Activated naive CD8-positive, alpha-beta T cell treated with anti-CD3 and anti-CD28 coated beads, Interleukin-2, amount 10 ng/mL, durations not matched to agents 7 days and 5 days (primary cell): ENCODE measurements at places on chromosomes 3 and 15.
A peak's percentile ranks its signal among the peaks of the same experiment; 100 is the strongest.

GRCh38 chr3:60101621-60102020 is 1051.8 kb upstream of the CFAP20DC start:
- DNase-seq = no peak

- no peak for DNase-seq
These were observed 11.9 kb downstream of the ABI3BP start for GRCh38 chr3:100981164-100981911.

DNA sequence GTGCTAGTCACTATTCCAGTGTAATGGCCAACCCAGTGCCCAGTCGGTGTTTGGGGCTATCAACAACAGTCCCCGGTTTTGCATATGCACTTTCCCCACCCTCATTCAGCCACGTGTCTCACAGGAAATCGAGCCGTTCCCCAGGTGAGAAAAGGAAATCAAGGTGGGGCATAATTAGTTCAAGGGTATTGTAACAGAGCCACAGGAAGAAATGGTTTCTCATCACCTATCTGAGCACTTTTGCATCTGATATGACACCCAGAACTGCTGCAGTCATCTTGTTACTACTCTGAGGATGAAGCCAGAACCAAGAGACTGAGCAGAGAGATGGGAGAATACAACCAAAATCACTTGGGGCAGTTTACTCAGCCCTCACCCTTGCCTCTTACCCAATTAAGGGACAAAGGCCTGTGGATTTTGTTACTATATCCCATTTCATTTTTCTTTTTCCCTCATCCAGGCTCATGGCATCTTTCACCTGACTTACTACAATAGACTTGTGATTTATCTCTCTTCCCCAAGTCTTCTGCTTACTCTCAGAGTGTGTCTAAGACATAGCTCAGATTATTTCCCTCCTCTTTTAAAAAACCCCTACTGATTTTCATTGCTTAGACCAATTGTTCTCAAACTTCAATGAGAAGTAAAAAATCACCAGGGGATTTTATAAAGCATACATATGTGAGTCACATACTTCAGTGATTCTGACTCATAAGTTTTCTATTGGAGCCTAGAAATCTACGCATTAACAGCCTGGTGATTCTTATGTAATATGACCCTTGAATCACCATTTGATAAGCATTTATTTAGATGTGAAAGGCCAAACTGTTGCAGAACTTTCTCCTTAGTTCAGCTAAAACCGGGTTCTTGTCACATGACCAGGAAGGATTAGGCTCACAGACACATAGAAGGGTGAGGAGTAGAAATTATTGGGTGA is 40.5 kb downstream of the TRAT1 start:
- DNase-seq = no peak

DNA sequence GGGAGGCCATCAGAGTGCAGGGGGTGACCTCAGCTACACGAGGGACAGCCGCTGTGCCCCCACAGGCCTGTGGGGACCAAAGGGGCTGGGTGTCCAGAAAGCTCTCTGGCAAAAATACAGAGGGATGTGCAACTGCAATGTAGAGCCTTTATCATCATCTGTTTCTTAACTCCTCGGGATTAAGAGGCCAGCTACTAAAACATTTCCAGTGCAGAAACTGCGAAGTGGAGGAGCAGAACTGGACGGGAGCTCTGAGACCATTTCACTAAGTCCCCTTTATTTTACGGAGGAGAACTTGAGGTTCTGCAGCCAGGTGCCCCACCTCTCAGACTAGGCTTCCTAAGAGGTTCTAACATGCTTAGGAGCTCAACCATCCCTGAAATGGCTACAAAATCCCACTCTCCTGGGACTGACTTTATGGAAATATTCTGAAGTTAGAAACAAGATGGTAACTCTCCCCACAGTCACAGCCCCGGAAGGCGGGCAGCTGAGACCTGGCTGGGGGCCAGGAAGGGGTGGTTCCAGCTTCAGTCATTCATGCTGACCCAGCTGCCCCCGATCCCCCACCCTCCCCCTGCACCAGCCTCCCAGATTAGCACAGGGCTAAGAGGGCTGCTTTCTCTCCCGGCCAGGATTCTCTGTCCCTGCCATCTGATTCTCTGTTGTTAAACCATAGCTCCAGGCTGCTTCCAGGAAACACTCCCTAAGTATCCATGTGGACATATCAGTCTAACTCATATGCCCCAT is 40.3 kb downstream of the UMPS start:
- no peak for DNase-seq

DNA sequence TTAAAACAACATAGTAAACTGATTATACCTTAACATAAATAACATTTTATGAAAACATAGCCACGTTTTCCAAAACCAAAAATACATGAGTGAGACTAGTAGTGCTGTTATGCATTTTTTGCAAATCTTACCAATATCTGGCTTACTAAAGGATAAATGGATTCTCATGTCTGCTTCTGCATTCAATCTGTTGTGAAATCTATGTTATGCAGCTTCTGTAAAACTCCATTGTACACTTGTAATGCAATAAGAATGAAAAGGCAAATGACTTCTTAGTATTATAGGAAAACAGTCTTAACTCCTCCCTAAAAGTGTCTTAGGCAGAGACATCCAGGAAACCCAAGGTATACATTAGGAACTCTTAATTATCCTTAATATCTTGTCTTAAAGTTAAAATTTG is 330.9 kb upstream of the THBS1 start:
- DNase-seq = no peak

- DNase-seq = peak; percentile 68
These were observed 675 bp downstream of the RBM15B start for GRCh38 chr3:51391566-51392354.

DNA sequence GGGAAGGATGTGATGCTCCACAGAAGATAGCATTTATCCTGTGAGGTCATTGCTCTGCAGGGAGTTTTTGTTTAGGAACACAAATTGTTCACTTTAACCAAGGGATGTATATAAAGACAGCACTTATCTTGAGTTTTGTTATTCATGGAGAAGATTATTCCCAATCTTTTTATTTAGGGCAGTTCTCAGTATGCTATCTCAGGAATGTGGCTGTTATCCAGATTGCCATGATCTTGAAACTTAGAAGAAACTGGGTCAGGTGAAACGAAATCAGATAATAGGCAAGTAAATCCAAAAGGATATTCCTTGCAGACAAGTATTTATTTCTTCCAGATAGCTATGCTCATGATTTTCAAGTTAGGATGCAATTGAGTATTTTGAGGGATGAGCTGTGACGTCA is 19.3 kb upstream of the TMEM42 start:
- no peak for DNase-seq

GRCh38 chr3:48468329-48468731 is 21.8 kb downstream of the ATRIP start:
- DNase-seq = peak; percentile 31

- no peak for DNase-seq
These were observed 490.9 kb upstream of the ADAMTS9 start for GRCh38 chr3:65178703-65179102.

DNA sequence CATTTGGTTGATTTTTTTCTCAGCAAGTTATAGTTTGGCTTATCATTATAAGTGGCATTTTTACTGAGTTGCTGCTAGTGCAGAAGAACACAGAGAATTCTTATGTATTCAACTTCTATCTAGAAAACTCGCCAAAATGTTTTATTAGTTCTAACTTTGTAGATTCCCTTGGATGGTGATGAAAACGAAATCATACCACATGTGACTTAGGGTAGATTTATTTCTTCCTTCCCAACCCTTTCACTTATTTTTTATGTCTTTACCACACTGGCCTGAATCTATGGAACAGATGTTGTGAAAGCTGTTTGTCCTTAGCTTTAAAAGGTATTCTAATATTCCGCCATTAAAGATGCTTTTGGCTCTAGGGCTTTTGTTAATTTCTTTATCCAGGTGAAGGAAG is 503.3 kb upstream of the CFAP20DC start:
- DNase-seq = no peak

GRCh38 chr3:57512166-57512565 is 32.0 kb downstream of the DNAH12 start:
- no peak for DNase-seq

DNA sequence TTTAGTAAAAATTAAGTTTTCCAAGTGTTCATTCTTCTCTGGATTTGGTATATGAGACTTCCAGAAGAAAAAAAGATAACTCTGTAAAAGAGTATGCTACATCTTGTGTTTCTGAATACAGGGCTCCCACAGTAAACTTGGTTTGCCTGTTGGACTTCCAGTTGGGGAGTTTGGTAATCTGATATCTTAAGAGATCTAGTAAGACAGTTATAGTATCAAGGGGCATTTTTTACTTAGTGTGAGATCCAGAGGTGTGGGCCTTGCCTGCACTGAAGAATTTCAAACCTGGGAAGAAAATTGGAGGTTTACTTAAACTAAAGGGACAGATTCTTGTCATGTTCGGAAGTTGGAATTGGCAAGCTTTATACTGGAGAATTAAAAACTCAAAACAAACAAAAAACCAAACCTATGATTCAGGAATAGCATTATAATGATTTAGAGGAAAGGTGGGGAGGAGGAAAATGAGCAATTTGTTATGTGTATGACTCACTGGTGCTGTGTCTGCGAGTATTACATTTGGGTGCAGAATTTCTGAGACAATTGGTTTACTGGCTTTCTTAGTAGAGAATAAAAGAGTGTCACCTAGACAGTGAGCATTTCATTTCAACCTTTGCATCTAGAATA is 58.9 kb upstream of the ULK4 start:
- no peak for DNase-seq

DNA sequence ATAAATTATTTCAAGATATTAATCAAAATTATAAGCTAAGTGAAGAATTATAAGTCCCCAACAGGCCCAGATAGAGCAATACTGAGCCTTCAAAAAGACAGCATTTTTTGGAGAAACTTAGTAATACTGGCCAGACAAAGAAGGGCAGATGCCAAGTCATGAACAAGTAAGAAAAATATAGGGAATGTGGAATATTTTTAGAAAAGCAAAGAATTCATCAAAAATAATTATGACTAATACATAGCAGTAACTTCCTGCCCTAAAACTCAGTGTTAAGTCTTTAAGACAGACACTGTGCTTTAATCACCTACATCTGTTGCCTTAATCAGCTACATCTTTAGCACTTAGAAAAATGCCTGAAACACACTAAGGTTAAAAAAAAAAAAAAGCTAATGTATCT is 31.2 kb downstream of the DPH6 start:
- no peak for DNase-seq

GRCh38 chr3:25155652-25156471 is 272.2 kb upstream of the RARB start:
- DNase-seq = no peak

GRCh38 chr3:26657348-26657976 is 34.9 kb downstream of the LRRC3B start:
- no peak for DNase-seq

GRCh38 chr3:127740136-127740915 is 67.6 kb downstream of the ABTB1 start:
- DNase-seq = no peak

DNA sequence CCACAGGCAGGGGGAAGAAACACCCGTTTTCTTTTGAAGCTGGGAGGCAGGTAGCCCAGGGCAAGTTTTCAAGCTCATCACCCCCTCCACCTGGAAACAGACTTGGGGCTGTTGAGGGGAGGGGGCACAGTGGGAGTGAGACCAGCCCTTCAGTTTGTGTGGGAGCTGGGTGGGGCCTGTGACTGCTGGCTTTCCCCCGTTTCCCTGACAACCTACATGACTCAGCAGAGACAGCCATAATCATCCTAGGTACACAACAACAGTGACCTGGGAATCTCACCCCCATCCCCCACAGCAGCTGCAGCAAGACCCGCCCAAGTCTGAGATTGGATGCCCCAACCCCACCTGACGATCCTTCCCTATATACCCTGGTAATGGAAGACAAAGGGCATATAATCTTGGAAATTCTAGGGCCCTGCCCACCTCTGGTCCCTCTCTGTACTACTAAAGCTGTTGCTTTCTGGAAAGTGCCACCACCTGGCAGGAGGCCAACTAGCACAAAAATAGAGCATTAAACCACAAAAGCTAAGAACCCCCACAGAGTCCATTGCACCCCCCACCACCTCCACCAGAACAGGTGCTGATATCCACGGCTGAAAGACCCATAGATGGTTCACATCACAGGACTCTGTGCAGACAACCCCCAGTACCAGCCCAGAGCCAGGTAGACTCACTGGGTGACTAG is 422.2 kb upstream of the SGO1 start:
- no peak for DNase-seq

- no peak for DNase-seq
These were observed 14.5 kb downstream of the TIGIT start for GRCh38 chr3:114308377-114308776.

GRCh38 chr3:43796041-43796596 is 105.4 kb downstream of the ABHD5 start:
- DNase-seq = no peak

DNA sequence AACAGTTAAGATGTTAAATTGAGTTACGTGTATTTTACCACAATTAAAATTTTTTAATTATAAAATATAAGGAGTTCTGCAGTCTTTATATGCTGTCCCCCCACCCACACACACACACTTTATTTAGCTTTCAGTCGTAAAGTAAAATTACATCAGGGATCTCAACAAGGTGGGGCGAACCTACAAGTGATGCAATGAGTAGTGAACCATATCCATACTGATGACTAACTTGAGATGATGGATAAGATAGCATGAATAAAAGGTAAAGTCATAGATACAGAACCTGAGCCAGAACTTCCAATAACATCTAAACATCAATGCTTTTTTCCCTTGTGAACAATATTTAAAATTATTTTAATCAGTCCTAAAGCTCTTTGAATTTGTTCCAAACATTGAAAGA is 77.2 kb downstream of the VPS13C start:
- no peak for DNase-seq

DNA sequence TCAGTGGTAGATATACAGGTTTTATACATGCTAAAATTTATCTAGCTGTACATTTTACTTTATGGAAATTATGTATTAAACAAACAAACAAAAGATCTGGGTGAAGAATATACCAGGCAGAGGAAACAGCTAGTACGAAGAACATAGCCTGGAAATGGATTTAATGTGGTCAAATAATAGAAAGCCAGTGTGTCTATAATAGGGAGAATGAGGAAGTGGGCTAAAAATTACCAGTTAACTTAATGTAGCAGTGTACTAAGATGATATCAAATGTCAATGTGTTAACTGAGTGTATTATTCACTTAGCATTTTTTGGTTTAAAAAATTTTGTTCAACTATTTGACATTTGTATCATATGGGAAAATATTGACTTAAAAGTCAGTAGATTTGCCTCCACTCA is 22.8 kb upstream of the SLC15A2 start:
- no peak for DNase-seq

GRCh38 chr3:122538956-122539490 is 24.3 kb upstream of the KPNA1 start:
- DNase-seq = no peak

GRCh38 chr3:136617198-136617597 is 135.0 kb downstream of the STAG1 start:
- DNase-seq = no peak

DNA sequence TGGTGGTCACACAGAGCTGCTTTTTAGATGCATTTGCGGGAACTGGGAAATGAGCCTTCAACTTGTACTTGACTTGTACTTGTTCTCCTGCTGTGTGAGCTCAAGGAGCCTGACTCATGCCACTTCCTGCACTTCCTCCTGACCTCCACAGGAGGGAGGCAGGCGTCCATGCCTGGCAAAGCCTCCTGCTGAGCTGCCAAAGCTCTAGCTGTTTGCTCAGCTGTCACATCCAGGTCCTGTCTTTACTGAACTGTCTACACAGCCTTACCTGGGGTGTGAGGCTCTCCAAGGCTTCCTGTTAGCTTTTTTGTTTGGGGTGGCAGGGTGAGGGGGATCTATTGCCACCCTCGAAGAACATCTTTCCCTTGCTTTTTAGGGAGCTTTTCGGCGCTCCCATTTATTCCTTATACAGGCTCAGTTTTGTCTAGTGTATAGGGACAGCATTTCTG is 6.4 kb downstream of the THPO start:
- peak; percentile 63 for DNase-seq

- no peak for DNase-seq
These were observed 7.7 kb downstream of the RASL12 start for GRCh38 chr15:65059931-65060596.
